ENCODE measurements at places on chromosomes 12 and 14.

DNA sequence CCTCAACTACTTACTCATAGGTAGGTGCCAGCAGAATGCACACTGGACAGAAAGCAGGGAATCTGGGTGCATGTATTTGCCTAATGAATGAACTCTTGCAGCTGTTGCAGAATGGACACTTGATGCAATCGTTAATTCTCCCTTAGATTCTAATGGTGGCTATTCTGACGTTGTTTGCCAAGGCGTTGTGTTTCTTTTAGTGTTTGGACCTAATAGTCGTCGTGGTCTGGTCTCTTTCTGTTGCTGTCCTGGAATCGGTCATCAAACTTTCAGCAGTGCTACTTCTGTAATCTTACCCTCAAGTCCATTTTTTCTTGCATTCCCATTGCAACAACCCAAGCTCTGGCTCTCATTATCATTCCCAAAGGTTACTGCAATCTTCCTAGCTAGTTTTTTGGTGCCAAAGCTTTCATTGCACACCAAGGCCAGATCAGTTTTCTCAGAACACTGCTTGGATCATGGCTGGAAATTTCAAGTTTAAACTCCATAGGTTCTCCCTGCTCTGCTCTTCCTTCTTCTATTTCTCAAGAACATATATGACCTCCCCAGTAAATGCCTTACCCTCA is 31.3 kb downstream of the BMP4 start:
- DNase-seq = no peak

GRCh38 chr12:19988459-19988873 is 379.9 kb upstream of the PDE3A start:
- DNase-seq = no peak

GRCh38 chr12:129337413-129337812 is 484.1 kb downstream of the GLT1D1 start:
- no peak for DNase-seq

GRCh38 chr12:81257947-81258551 is 180.2 kb downstream of the ACSS3 start:
- DNase-seq = no peak

GRCh38 chr12:87323369-87323768 is 705.8 kb downstream of the C12orf50 start:
- DNase-seq = no peak

GRCh38 chr14:88140874-88141273 is 135.9 kb downstream of the GPR65 start:
- no peak for DNase-seq

GRCh38 chr14:93685121-93685895 is 103.0 kb downstream of the PRIMA1 start:
- DNase-seq = no peak

- DNase-seq = no peak
These were observed 51.8 kb downstream of the GLT1D1 start for GRCh38 chr12:128905003-128905544.

DNA sequence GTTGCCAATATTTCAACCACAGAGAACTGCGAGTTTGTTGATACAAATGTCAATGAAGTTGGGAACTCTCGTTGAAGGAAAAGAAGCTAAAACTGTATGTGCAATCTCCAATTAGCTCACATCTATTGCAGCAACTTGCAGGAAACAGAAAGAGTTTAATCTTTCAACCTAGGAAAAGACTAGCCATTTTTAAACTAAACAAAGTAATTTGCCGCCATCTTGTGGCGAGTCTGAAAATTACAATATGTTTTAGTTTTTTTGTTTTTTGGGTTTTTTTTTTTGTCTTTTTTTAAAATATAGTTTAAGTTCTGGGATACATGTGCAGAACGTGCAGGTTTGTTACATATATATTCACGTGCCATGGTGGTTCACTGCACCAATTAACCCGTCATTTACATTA is 131.2 kb upstream of the FOXG1 start:
- DNase-seq = peak; percentile 19

All from SW 1271 (cell line).